ENCODE measurements at places on chromosomes 11 and 22.
A peak's percentile ranks its signal among the peaks of the same experiment; 100 is the strongest.

- DNase-seq = peak; percentile 92
Observed at GRCh38 chr11:3841426-3842350, 929 bp upstream of the RHOG start.

- DNase-seq = no peak
Observed at GRCh38 chr11:132751516-132752250, 780.6 kb downstream of the OPCML start.

DNA sequence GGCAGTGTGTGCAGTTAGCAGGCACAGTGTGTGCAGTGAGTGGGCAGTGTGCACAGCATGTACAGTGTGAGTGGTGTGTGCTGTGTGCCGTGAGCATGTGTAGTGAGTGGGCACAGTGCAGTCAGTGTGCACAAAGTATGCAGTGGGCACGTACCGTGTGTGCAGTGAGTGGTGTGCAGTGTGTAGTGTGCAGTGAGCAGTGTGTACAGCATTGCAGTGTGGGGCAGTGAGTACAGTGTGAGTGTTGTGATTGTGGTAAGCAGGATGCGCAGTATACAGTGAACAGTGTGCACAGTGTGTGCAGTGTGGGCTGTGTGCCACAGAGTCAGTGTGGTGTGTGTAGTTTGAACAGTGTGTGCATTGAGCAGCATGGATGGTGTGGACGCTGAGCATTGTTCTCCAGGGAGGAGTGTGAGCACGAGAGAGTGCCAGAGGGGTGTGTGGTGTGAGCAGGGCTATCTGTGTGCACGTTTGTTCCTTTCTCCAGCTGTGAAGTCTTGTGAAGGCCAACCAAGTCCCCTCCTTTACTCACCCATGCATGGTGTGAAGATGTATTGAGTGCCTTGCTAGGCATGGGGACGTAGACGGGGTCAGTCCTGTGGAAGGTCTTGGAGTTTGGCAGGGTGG is 3.0 kb downstream of the SHANK3 start:
- no peak for DNase-seq

DNA sequence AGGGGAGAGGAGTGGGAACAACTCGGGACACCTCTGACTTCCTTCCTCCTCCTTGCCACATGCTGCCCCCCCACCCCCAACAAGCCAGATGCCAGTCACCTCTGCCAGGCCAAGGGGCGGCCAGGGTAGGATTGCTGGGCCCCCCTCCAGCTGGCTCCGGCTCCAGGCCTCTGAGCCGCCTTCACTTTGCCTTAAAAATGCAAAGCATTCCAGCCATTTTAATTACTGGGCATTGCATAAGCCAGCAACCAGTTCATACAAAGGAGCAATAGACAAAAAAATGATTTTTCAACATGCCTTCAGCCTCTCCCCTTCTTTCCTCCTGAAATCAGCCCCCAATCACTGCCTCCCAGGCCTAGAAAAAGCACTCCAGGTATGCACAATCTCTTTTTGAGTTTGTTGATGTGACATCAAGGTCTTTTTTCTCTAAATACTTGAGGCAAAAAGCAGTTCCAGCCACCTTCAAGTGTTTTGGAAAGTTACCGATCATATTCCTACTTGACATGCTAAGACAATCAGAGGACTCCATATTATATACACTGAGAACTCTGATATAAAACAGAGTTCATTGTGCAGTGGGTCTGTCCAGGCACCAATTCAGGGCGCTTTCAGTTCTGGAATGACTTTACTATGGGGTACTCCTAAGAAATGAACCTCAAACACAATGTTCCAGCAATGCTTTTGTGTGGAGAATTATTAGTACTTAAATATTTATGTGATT is 12.4 kb upstream of the TIMP3 start:
- DNase-seq = no peak

DNA sequence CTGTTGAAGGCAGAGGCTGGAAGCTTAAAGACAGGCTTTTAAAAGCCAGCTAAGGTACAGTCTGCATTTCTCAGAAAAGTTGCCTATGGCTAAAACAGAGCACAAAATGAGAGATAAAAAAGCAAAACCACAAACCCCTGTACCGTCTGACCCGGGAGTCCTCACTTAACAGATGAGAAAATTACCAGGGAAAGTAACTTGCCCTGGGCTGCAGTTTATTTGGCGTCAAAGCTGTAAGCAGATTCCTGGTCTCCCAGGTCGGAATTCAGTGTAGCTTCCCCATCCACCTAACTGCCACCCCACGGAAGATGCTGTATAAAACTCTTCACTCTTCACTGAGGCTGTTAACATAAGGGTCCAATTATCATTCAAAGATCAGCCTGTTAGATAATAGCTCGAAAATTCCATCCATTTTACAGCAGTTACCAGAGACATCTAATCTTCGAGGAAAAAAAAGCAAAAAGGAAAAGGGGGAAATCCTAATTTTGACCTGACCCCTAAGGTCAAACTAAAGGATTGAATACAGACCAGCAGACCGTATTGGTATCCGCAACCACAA is 1.5 kb downstream of the TCF20 start:
- no peak for DNase-seq
